Stimulated activated CD8-positive, alpha-beta memory T cell treated with anti-CD3 and anti-CD28 coated beads, Interleukin-7, amount 100 ng/mL, for 1 hour (primary cell): ENCODE measurements at places on chromosomes 4 and X.

DNA sequence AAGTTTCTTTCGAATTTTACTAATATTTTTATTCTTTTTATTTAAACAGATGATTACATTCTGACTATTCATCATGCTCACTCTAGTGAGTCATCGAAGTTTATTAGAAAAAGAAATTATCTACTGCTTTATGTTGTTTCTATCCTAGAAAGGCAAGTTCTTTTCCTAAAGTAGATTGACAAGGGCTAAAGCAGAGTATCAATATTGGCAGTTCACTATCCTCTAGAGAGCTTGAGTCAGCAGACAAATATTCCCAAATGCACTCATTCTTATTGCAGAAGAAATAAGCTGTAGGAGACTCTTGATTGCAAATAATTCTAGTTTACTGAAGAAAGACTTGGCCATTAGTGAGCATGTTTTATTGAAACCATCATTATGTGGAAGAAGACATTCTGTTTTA lies 911.8 kb downstream of the CENPC start:
- DNase-seq: no peak

DNA sequence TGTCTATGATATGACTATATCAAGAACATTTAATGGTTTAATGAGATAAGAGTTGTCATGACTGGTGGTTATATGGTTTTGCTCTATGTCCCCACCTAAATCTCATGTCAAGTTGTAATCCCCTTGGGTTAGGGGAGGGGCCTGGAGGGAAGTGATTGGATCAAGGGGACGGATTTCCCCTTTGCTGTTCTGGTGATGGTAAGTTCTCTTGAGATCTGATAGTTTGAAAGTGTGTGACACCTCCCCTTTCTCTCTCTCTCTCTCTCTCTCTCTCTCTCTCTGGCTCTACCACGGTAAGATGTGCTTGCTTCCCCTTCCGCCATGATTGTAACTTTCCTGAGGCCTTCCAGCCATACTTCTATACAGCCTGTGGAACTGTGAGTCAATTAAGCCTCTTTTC lies 803.4 kb downstream of the TRIML1 start:
- DNase-seq: no peak

GRCh38 chrX:140502491-140503237 lies 2.2 kb downstream of the SOX3 start:
- DNase-seq: no peak

GRCh38 chr4:124903995-124904722 lies 191.6 kb upstream of the ANKRD50 start:
- DNase-seq: no peak

DNA sequence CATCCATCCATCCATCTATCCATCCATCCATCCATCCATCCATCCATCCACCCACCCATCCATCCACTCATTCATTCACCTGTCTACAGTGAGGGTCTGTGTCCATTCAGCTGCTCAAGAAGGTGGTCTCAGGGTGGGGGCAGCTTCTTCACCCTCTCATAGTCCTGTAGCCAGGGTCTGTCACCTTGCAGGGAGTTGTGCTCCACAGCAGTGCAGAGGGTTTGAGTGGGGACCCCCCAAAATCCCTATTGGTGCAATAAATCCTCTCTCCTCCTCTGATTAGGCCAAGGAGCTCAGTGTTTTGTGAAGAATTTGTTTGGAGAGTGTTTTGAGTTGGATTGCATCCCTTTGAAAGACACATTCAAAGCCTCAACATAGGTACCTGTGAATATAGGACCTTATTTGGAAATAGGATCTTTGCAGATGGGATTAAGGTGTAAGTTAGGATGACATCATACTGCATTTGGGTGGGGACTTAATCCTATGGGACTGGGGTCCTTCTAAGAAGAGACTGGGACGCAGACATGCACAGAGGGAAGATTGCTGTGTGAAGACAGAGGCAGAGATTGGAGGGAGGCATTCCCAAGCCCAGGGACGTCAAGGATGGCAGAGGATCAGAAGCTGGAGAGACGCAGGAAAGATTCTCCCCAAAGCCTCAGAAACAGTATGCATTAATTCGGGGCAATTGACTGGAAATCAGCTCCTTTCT lies 12.0 kb downstream of the P2RY8 start:
- DNase-seq: no peak

GRCh38 chr4:73593631-73594241 lies 26.5 kb downstream of the RASSF6 start:
- DNase-seq: no peak

DNA sequence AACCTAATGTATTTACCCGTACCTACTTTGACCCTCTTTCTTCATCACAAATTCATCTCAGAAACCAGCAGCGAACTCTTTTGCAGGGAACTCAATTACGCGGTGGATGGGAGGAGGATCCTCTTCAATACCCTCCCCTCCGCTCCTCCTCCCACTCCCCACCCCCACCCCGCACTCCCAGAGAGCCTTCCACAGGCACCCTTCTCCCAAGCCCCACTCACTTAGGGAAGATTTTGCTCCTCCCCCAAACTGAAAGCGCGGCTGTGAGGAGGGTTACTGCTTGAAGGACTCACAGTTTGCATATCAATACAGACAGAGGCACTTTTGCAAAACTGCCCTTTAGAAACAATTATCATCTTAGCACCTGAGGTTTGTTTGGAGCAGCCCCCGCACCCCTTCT lies 960 bp upstream of the IL1RAPL1 start:
- no peak for DNase-seq

- DNase-seq: no peak
These were observed 160.5 kb upstream of the AGTR2 start for GRCh38 chrX:116009861-116010710.

DNA sequence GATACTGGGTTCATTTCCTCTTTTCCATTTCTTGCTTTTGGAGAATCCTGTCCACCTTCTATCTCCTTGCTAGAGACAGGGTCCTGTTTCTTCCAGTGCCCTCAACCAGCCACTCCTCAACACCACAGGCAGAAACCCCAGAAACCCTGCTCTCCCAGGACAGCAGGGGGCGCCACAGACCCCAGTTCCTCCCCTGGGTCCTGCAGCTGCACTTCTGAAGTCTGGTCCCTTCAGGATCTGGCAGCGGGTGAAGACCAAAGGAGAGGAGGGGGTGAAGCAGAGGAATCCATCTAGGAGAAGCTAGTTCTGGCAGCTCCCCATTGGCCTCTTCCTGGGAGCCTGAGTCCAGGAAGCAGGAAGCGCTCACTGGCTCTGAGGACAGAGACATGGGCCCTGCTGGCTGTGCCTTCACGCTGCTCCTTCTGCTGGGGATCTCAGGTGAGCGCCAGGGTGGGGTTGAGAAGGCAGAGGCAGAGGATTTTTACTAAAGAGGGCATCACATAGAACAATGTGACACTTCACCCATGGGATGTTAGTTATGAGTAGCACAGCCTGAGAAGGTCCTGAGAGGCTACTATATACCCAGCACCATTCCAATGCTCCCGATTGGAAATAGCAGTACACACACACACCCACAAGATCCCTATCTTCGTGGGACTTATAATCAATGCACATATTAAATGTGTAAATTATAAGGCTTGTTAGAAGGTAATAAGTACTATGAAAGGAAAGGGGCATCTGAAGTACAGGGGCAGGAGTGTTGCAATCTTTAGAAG lies at the start of gene PRSS48:
Gene PRSS48 (plus strand): TSS at position 375 of the 776 bp plus-strand sequence. CDS start 12 bp downstream, at position 387.
- DNase-seq: no peak

DNA sequence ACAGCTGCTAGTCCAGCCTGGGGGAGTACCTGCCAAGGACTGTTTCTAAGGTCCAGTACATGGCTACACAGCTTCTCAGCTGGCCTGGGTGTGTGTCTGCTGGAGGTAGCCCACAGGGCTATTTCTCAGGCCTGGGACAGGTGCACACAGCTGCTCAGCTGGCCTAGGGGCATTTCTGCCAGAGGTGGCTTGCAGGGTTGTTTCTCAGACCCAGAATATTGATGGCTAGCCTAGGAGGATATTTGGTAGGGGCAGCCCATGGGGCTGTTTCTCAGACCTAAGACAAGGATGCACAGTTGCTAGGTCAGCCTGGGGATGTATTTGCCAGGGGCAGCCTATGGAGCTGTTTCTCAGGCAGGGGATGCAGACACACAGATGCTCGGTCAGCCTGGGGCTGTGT lies 29.4 kb downstream of the RAB28 start:
- DNase-seq: no peak

DNA sequence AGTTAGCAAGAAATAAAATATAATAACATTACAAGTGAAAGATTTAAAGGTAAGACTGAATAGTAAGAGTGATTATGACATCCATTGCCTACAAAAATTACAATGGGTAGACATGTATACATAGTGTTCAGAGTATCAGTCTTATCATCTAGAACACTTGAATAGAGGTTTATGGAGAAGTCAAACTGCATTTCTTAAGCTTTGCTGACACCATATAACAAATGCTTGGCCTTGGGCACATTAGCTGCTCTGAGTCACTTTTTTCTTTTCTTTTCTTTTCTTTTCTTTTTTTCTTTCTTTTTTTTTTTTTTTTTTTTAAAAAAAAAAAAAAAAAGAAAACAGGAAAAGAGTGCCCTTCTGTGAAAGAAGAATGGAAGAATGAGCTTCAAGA lies 220.0 kb downstream of the SPCS3 start:
- DNase-seq: no peak
